ENCODE measurements at places on chromosomes 7 and 10.
A peak's percentile ranks its signal among the peaks of the same experiment; 100 is the strongest.

GRCh38 chr7:21754963-21755362 is 190.7 kb downstream of the CDCA7L start:
- no peaks in the 10 kb centered on the region for H3K27me3 ChIP-seq
- no peak for DNase-seq
- no peaks in the 10 kb centered on the region for H3K4me1 ChIP-seq
- H3K36me3 ChIP-seq, result no peaks in the 10 kb centered on the region

DNA sequence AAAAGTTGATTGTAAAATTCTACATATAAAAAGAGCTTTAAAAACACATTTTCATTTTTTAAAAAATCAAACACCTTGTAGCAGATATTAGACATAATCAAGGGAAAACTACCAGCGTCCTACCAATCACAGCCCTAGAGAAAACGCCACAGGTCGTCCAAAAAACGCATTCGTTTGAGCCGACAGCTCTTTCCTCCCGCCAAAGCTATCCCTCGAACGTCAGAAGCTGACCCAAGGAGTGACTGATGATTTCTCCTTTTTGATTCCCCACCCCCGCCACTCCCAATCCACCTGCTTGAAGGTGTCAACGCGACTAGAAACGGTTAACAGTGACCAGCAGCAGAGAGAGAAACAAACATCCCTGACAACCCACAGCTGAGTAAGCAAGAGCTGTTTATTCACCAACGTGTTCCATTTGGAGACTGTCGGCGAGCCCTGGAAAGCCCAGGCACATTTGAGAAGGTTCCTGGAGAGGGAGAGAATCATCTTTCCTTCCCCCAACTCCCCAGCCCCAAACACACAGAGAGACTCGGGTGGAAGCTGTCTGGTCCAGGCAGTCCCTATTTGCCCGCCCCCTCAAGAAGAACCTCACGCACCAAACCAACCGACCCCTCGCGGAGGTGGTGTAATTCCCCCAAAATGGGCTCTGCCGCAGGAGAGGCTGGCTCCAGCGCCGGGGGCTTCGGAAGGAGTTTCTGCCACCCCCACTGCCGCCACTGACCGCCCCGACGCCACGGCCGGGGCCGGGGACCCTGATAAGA is 622 bp downstream of the CPEB3 start:
- no peak for DNase-seq
- H3K4me3 ChIP-seq, result peak overlapping the region; percentile 76
- peak overlapping the region; percentile 61 for H3K27ac ChIP-seq
- H3K36me3 ChIP-seq, result peaks cover 23% of the 10 kb centered on the region

- no peak overlapping the region for H3K4me3 ChIP-seq
- H3K27me3 ChIP-seq, result no peaks in the 10 kb centered on the region
- peak overlapping the region; percentile 14 for H3K27ac ChIP-seq
- peaks cover 18% of the 10 kb centered on the region for H3K4me1 ChIP-seq
- DNase-seq, result no peak
These were observed 42.6 kb upstream of the ZNRF2 start for GRCh38 chr7:30241767-30242166.

- no peak overlapping the region for H3K4me3 ChIP-seq
- peaks cover 25% of the 10 kb centered on the region for H3K4me1 ChIP-seq
- DNase-seq, result no peak
- no peaks in the 10 kb centered on the region for H3K27me3 ChIP-seq
- no peaks in the 10 kb centered on the region for H3K36me3 ChIP-seq
These were observed 6.0 kb downstream of the PARD3 start for GRCh38 chr10:34808801-34809745.

- no peak overlapping the region for H3K4me3 ChIP-seq
- H3K36me3 ChIP-seq, result no peaks in the 10 kb centered on the region
- H3K27ac ChIP-seq, result no peak overlapping the region
- no peaks in the 10 kb centered on the region for H3K4me1 ChIP-seq
These were observed 1163.2 kb upstream of the SORCS1 start for GRCh38 chr10:108327706-108328105.

DNA sequence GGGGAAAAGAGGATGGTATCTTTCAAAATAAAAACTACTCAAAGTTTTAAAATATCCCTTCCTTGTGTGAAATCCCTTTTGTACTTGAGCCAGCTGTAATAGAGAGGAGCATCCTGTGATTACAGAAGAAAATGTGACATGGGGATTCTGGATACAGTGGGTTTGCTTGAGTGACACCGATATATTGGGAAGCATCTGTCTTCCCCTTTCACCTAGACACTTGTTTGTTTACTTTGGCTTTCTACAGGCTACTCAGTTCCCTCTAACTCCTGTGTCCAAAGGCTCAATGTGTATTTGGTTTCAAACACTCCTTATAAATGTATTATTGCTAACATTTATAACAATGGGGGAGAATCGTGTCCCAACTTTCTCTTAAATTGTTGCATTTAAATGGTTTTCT is 24.4 kb downstream of the CPED1 start:
- no peaks in the 10 kb centered on the region for H3K36me3 ChIP-seq
- H3K4me3 ChIP-seq, result no peak overlapping the region
- DNase-seq, result no peak

GRCh38 chr10:67722113-67722512 is 26.1 kb upstream of the CTNNA3 start:
- H3K4me1 ChIP-seq, result no peaks in the 10 kb centered on the region
- no peaks in the 10 kb centered on the region for H3K36me3 ChIP-seq
- no peak overlapping the region for H3K27ac ChIP-seq

GRCh38 chr7:27991006-27991528 is 189.5 kb downstream of the JAZF1 start:
- no peak overlapping the region for H3K4me3 ChIP-seq
- no peaks in the 10 kb centered on the region for H3K36me3 ChIP-seq
- no peaks in the 10 kb centered on the region for H3K4me1 ChIP-seq
- H3K27ac ChIP-seq, result no peak overlapping the region

DNA sequence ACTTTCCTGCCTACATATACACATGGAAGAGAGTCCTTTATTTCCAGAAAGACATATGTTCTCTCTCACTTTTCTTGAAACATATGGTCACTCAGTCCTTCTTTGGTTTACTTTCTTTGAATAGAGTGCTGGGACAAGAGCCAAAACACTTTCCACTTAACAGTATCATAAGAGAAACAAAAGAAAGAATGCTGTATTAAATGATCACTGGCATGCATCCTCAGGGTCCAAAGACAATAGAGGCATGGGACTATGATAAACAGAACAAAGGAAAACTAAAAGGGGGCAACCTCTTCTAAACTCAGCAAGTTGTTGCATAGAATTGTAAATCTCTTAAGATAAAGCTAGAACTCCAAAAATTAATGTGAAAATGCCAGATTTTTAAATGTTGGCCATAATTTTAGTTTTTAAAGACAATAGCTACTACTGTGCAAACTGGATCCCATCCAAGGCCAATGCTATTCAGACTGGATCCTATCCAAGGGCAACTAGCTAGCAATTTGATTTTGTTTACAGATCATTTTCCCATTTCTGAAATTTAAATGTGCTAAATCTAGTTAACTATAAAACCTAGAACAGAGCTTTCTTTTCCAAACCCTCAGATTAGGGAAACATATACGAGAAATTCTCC is 687.5 kb downstream of the SORCS3 start:
- no peaks in the 10 kb centered on the region for H3K36me3 ChIP-seq
- H3K27ac ChIP-seq, result no peak overlapping the region
- no peak overlapping the region for H3K4me3 ChIP-seq
- no peaks in the 10 kb centered on the region for H3K27me3 ChIP-seq
- H3K4me1 ChIP-seq, result no peaks in the 10 kb centered on the region
- no peak for DNase-seq

DNA sequence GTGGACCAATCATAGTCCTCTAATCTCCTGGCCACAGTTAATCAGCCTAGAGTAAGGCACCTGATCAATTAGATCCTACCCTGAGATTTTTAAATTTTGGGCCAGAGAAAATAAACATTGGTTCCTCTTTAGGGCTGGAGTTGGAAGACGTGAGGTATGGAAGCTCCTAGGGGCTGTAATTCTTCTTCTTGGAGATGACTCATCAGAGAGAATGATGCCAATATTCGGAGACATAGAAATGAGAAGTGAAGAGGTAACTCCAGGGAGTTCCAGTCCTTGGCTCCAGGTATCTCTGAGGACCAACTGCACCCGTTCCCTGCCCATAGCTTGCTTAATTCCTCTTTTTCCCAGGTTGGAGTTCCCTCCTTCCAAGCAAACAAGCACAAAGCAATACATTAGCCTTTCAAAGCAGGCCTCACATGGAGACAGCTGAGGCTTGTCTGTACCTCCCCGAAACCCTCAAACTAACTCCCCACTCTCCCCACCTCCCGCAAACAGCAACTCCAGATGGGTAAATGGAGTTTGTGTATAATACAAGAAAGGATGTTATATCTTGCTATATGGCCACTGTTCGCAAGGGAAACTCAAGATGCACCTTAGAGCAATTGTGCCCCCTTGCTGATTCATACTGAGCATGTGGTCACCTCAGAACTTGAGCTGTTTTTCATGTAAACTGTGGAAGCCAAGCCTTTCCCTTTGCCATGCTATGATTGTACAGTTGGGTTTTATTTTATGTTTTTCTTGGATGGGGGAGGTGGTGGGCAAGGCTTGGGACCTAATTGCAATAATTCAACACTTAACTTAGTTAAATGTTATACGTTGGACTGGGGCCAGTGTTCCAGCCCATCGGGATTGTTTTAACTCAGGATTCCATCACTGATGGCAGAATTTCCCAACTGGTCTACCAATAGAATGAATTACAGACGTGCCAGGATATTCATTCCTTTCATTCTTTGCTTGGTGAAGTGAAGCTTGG is 29.3 kb downstream of the PIK3AP1 start:
- H3K4me3 ChIP-seq, result no peak overlapping the region
- DNase-seq, result no peak
- H3K27ac ChIP-seq, result no peak overlapping the region
- no peaks in the 10 kb centered on the region for H3K27me3 ChIP-seq

- peaks cover 16% of the 10 kb centered on the region for H3K4me1 ChIP-seq
- no peak overlapping the region for H3K4me3 ChIP-seq
- H3K27me3 ChIP-seq, result no peaks in the 10 kb centered on the region
- no peak overlapping the region for H3K27ac ChIP-seq
- no peak for DNase-seq
- H3K36me3 ChIP-seq, result no peaks in the 10 kb centered on the region
These were observed 26.2 kb upstream of the CYP26C1 start for GRCh38 chr10:93034426-93034825.
